ENCODE measurements at places on chromosomes 3 and 15. TPM values are rescaled to one million over a fixed set of nuclear protein-coding genes. Genes with fewer than 3 reads are reported as not detected.

GRCh38 chr3:59268170-59268569, 218.3 kb upstream of the CFAP20DC start:
- no peak for DNase-seq

DNA sequence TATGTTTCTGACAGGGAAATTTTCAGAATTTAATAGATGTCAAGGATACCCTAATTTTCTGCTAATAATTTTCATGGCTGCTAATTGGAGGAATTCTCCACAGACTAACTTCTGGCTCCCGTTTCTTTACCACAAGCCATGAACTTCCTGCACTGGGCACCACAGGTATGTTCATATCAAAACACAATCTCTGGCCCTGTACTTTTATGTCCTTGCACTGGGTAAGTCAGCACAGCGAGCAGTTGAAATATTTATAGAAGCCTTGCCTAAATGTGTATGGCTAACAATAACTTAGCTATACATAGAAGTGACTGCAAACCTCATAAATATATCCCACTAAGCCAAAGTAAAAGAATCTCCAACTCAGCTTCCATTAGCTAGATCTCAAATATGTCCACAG, 246.9 kb downstream of the ZIC1 start:
- no peak for DNase-seq

DNA sequence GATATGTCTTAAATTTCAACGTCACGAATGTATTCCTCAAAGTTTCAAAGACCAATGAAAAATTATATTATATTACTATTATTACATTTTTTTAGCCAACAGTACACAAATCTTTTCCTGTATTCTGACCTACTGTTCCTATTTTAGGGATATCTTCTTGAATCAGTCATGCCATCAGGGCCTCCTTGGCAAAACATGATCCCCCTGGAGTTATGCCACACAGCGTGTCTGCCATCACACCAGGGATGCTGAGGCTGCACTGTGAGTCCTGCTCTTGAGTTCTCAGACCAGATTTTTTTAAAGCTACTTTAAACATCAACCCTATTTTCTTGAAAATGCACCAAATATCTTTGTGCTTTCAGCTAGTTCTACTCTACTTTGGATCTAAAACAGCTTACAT, 425.9 kb upstream of the ZNF385D start:
- no peak for DNase-seq

DNA sequence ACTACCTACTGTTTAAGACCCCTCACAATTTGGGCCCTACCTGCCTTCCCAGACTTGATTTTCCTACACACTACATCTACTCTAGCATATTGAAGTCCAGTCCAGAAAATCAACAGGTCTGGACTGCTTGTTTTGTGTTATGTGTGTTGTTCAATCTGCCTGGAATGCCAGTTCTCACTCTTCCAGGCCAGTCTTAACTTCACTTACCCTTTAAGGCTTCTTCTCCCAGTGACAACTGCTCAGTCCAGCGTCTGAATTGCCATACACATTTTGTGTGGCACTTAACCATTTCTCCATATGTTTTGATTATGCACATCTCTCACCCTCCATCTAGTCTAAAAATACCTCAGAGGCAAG, 1.1 kb downstream of the TICRR start:
- DNase-seq, result no peak

Gene MED12L
- 0.82 TPM for total RNA-seq

- no peak for DNase-seq
These were observed 21.7 kb upstream of the ABHD10 start for GRCh38 chr3:111956995-111957734.

Gene AMIGO3
- total RNA-seq, result not detected

- no peak for DNase-seq
These were observed 116.7 kb upstream of the CGNL1 start for GRCh38 chr15:57259568-57260040.

Gene TFG
- total RNA-seq, result 114 TPM

- DNase-seq, result no peak
These were observed 65.8 kb upstream of the ZBTB38 start for GRCh38 chr3:141302364-141303141.

DNA sequence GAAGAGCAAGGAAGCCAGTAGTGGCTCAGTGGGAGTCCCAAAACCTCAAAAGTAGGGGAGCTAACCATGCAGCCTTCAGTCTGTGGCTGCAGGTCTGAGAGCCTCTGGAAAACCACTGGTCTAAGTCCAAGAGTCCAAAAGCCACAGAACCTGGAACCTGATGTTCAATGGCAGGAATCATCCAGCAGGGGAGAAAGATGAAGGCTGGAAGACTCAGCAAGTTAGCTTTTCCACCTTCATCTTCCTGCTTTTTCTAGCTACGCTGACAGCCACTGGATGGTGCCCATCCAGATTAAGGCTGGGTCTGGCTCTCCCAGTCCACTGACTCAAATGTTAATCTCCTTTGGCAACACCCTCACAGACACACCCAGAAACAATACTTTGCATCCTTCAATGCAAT, 626.3 kb downstream of the NAALADL2 start:
- no peak for DNase-seq

GRCh38 chr3:194212845-194213331, 76.9 kb downstream of the HES1 start:
- DNase-seq, result no peak

Gene GNAT1
- not detected for total RNA-seq

Gene PYGO1
- total RNA-seq, result 5.2 TPM

DNA sequence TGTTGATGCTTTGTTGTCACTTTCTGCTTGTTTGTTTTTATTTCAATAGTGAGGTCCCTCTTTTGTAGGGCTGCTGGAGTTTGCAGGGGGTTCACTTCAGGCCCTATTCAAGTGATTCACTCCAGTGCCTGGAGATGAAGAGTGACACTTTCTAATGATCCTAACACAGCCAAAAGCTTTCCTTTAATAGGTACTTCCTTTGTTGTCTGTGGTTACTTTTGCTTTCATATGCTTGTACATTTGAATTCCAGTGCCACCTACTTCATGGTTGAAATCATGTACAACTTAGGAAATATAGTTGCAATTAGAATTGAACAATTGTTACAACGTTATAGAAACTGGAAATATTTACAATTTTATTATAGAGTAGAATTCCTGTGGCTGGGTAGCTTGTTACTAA, 466.8 kb upstream of the EPHA3 start:
- no peak for DNase-seq

DNA sequence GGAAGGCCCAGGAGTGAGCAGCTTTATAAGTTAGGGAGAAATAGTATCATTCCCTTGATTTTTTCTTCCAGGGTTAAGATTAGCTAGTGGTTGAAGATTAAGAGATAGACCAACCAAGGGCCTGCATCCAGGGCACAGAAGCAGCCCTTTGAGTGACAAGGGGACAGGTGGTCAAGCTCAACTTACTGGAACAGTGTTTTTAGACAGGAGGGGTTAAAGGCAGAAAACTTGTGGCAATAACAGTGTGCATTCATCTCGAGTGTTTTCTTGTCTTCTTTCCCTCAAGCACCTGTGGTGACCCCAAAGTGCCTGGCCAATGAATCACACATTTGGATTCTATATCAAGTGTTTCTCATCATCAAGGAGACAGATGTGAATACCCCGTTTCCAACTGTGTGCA, 267.5 kb downstream of the PDCD6IP start:
- DNase-seq, result no peak

- DNase-seq, result no peak
These were observed 4.8 kb upstream of the DAZL start for GRCh38 chr3:16609927-16610580.

GRCh38 chr3:129176051-129176450, 7.6 kb downstream of the CNBP start:
- no peak for DNase-seq

DNA sequence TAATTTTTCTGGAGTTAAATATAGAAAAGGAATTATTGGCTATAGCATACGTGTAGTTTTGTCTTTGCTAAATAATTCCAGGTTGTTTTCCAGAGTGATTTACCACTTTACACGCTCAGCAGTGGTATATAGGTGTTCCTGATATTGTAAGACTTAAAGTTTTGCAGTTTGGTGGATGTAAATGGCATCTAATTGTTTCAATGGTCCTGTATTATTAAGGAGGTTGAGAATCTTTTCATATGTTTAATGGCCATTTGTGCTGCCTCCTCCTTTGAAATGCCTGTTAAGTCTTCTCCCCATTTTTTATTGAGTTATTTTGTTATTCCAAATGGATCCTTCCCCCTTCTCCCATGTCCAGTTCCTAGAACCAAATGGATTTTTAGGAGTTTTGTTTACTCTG, 26.4 kb upstream of the P4HTM start:
- DNase-seq, result no peak

Gene SAMMSON
- total RNA-seq, result not detected

DNA sequence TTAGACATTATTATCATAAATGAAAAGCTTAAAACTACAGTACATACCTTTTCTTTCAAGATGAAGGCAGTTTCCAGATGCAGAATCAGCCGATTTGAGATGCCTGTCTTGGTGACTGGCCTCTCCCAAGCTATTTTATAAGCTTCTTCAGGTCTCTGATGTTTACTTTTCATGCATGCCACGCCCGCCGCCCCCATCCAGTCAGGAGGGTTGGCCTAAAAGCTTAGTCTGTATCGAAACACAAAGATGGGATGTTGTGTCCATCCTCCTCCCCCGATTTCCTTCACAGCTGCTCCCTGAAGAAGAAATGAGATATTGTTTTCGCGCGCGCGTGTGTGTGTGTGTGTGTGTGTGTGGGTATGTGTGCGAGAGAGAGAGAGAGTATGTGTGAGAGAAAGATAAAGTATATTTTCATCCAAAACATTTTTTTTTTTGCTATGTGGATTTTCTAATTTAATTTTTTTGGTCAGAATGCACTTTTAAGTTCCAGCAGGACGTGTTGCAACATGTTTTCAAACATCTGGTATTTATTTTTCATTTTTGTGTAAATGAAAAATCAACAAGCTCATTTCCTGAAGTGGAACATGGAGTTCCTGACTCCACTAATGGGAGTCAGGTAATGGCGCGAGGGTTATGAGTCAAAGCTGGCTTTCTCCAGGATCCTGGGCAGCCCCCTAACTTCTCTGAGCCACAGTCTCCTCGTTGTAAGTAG, at the start of gene APOD:
TSS of gene APOD (minus strand) at position 110 of the 712 bp plus-strand sequence. CDS start 4,479 bp downstream, outside the sequence.
- DNase-seq, result peak; percentile 74
